Posterior cingulate gyrus (tissue), 11 donors: ENCODE measurements at places on chromosomes 4 and X.

GRCh38 chr4:123415977-123416376, 19.4 kb downstream of the SPRY1 start:
- DNase-seq = no peak

DNA sequence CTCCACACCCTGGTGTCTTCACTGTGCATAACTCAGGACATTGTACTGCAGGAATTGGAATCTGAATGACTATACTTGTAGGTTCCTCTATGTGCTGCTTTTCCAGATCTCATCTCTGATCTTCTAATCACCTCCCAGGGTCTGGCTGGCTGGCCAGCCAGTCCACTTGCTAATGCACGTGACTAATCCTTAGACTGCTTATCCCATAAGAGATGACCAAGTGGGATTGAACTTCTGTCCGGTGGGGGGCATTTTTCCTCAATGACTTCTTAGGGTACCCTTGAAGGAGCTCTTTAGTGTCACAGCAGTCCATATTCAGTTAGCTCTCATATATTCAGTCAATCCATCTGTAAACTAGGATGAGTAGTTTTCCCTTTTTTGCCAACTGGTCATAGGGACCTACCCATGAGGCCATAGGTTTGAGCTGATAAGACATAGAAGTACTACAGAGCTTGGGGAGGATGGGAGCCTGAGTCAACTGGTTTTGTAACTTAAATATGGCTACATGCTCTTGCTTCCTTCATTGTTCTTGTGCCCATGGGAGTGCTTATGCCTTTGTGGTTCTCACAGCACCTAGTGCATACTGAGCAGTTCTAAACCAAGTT, 71.9 kb upstream of the WDR1 start:
- no peak for DNase-seq

- no peak for DNase-seq
Observed at GRCh38 chr4:120446051-120446567, 379.5 kb upstream of the MAD2L1 start.

GRCh38 chr4:77581724-77582123, 23.9 kb upstream of the CXCL13 start:
- no peak for DNase-seq

DNA sequence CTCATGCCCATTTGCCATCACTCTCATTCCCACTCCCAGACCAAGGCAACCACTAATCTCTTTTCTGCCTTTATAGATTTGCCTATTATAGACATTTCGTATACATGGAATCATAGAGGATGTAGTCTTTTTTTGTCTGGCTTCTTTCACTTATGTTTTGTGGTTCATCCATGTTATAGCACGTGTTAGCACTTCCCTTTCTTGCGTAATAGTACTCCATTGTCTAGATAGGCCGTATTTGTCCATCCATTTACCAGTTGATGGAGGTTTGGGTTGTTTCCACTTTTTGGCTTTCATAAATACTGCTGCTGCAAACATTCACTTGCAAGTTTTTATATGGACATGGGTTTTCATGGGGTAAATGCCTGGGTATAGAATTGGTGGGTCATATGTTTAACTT, 48.4 kb downstream of the KIF4A start:
- no peak for DNase-seq

GRCh38 chr4:6474705-6475457, 2.5 kb upstream of the PPP2R2C start:
- DNase-seq = no peak

DNA sequence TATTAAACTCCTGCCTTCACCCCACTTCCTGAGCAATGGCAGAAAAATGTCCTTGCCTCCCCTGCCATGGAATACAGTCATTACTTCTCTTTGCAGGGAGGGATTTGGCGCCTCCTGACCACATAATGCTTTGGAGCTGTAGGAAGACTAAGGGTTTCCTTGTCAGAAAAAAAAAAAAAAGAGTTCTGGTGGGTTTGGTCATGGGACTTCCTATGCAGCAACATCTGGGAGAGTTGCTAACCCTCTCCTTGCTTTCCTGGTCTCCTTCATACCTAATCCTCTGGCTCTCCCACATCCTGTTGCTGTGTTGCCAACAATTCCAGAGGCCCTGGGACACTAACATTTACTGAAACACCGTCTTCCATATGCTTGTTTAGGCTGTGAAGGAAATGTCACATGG, 75.1 kb upstream of the MBNL3 start:
- no peak for DNase-seq

DNA sequence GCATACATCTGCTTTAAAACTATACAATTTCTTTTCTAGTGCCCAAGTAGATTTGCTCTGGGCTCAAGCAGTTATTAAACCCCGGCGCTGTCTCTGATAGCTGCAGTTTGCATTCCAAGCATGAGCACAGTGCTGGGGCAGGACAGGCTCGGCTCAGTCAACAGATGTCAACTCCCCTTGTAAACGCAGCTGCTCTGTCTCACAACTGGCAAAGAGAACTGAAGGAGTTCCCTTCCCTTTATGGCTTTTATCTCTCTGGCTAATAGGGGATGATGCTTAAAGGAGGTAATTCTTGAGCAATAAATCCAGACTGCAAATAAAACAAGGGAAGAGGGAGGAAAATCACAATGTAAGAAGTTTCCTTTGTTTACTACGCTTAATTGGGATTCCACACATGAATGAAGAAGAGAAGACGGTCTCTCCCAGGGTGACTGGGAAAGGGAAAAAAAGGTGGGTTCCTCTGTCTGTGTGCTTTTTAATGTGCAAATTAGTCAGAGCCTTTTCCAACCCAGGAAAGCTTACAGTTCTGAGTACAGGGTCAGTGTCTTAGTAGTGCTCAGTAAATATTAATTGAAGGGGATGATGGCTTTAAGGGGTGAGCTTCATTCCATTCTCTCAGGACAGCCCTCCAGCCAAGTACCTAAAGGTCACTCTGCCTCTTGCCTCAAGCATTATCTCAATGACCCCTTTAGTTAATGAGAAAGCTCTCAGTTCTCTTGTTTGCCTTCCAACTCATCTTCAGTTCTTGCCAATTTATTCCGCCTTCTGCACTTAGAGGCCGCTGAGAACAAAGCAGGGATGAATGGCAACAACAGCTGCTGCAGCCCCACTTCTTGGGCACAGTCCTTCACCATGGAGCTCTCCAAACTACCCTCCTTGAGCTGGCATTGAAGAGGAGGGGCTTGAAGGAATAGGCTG, 155.7 kb upstream of the JADE1 start:
- DNase-seq = peak; percentile 52

GRCh38 chr4:181971411-181971810, 271.8 kb upstream of the TENM3 start:
- DNase-seq = no peak

DNA sequence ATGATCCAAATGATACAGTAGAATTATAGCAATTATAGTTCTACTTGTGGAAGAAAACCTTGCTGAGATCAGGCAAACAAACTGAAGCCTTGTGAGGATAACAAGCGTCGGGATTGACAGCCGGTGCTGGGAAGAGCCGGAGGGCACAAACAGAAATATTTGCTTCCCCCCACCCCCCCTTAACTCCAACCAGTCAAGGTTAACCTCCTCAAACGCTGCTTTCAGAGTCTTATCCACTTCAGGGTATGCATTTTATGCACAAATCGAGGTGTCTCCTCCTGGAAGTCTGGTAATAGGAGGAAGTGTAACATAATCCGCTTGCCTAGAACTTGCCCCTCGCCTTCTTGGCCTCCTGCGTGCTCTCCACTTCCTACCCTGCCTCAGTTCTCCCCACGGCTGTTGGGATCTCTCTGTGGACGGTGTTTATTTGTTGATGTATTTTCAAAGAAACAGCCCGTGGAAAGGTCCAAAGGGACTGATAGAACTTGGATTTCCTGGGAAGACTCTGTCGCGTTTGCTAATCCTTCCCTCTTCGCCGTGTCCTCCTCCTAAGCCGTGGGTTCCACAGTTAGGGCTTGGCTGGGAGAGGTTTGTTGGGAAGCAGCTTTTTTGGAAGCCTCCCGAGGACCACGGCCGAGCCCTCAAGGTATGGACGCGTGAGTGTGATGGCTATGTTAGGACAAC, 4.1 kb upstream of the ARX start:
- DNase-seq = no peak

DNA sequence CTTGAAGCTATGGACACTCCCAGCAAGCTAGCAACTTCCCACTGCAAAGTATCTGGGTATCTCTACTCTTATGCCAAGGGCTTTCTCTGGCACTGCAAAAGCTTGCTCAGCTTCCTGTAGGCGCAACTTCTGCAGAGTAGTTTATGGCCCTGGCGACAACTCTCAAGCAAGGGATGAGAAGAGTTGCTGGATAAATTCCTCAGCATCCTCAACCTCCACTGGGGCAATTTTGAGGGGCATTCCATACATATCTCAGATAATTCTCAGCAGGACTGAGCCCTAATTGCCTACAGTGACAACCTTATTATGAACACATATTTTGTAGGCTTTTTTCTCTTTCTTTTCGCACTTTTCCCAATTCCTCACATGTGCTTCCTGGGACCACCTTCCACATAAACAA, 31.2 kb upstream of the TAB3 start:
- no peak for DNase-seq

GRCh38 chr4:646460-646859, 21.1 kb downstream of the PDE6B start:
- no peak for DNase-seq

DNA sequence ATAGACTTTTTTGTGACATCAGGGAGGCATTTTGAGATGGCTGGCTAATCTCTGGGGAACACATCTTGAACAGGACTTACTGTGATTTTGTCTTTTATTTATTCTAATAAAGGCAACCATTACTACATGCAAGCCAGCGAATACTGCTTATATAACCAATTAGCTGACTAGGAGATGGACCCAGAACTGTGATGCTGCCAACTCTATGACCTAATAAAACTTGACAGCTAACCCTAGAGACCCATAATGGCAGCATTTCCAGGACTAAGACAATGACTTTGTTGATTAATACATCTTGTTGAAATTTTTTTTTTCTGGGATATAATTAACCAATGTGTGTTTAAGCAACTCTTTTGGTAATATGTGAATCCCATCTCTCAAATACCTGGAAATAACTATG, 584.6 kb downstream of the PRR32 start:
- no peak for DNase-seq

- no peak for DNase-seq
Observed at GRCh38 chr4:122010610-122011009, 58.8 kb upstream of the TRPC3 start.

GRCh38 chr4:77142646-77143028, 14.4 kb upstream of the CCNG2 start:
- no peak for DNase-seq

DNA sequence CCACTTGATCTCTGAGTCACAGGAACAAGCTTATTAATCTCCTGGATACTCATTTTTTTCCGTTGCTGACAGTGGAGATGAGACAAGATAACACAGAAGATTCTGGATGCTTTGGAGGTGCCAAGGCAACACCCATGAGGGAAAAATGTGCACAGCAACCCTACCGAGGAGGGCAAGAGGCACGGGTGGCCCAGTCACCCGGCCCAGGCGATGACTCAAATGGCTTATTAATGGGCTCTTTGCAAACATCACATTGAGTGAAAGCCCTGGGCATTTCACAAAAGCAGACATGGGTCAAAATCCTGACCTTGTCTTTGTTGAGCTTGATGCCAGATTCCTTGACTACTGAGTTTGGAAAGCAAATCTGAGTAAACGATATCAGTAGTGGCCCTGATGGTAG, 315.1 kb downstream of the STK32B start:
- no peak for DNase-seq

GRCh38 chr4:101865501-101866062, 75.1 kb downstream of the BANK1 start:
- DNase-seq = no peak

DNA sequence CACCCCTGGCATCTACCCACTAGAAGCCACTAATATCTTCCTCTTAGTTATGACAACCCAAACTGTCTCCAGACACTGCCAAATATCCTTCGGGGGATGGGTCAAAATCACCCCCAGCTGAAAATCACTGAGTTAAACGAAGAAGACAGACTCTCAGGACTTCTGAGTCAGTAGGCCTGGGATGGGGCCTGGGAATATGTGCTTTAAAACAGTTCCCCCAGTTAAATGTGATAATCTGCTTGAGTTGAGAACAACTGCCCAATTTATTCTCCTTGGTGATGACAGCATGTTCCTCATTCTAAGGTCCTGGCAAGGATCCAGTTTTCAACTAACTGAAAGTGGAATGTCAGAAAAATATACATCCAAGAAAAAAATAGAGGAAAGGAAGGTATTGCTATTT, 52.4 kb downstream of the CBLL2 start:
- no peak for DNase-seq

GRCh38 chr4:90498175-90498574, 371.0 kb downstream of the CCSER1 start:
- DNase-seq = no peak

- no peak for DNase-seq
Observed at GRCh38 chr4:80078346-80079092, 5.5 kb upstream of the ANTXR2 start.

- DNase-seq = no peak
Observed at GRCh38 chr4:123409334-123409733, 12.7 kb downstream of the SPRY1 start.

DNA sequence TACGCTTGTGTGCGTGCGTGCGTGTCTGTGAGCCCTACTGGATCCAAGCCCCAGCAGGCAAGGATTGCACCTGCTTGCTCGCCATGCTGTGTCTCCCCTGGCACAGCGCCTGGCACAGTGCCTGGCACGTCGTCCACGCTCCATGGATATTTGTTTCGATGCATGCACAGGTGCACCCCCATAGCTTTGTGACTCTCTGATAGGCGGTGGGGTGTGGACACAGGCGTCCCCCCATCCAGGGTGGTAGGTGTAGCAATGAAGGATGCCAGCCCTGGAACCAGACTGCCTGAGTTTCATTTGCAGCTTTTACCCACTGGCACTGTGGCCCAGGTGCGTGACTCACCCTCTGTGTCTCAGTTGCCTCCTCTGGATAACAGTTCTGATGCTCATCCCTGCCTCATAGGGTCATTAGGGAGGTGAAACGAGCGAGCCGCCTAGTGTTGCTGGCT, 20.2 kb downstream of the PIGG start:
- DNase-seq = no peak

DNA sequence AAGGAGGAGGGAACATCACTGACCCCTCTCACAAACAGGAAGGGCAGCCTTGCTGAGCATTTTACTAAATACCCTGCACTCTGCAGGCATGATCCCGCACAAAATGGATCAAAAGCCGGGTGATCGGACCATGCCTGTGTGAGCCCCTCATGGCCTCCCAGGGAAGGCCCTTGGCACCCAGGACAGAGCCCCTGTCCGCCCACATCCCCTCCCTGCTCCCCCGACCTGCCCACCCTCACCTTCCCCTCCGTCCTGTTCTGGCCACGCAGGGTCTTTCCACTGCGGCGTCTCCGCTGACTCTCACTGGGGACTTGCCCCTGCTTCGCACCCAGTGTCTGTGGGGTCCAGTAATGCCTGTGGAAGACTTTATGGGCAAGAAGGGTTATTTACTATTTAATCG, 105.0 kb downstream of the HMX1 start:
- DNase-seq = no peak
